ENCODE measurements at places on chromosomes 3 and 15. TPM values are rescaled to one million over a fixed set of nuclear protein-coding genes. Genes with fewer than 3 reads are reported as not detected.

GRCh38 chr3:18124501-18124900, 300.6 kb downstream of the SATB1 start:
- peak; percentile 16 for DNase-seq

DNA sequence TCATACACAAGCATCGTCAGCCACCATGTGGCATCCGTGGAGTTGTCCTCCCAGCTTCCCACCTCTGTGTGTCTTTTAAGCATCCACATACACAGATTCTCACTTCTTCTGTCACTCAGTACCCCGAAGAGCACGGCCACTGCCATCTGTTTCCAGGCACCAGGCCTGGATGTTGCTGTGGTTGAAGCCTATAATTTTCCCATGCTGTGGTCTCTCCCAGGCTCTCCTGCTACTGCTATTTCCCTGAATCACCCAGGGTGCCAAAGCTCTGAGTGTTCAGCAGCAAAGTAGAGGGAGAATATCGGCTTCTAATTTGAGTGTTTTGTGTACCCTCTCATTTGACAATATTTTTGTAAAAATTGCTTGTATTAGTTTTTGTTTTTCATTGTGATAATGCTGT, 265.7 kb downstream of the DIPK2A start:
- no peak for DNase-seq

- DNase-seq = no peak
Measured at GRCh38 chr3:29949131-29949530, 657.3 kb upstream of the TGFBR2 start.

DNA sequence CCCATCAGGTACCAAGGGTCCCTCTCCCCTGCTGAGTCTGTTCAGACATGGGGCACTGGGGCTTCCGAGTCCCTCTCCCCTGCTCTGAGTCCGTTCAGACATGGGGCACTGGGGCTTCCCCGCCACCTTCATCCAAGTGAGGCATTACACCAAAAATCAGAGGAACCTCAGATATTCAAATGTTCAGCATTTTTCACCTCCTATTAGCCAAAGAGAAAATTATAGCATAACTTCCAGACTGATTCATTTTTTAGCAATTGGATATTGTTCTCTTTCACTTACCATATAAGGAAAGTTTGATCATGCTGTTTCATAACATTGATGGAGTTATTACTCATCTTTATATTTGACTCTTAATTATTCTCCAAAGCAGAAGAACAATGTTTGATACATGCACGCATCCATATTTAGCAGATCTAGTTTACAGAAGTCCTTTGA, 213.9 kb downstream of the MTHFS start:
- DNase-seq = no peak

GRCh38 chr15:100602823-100603393, 519 bp downstream of the ASB7 start:
- peak; percentile 51 for DNase-seq

DNA sequence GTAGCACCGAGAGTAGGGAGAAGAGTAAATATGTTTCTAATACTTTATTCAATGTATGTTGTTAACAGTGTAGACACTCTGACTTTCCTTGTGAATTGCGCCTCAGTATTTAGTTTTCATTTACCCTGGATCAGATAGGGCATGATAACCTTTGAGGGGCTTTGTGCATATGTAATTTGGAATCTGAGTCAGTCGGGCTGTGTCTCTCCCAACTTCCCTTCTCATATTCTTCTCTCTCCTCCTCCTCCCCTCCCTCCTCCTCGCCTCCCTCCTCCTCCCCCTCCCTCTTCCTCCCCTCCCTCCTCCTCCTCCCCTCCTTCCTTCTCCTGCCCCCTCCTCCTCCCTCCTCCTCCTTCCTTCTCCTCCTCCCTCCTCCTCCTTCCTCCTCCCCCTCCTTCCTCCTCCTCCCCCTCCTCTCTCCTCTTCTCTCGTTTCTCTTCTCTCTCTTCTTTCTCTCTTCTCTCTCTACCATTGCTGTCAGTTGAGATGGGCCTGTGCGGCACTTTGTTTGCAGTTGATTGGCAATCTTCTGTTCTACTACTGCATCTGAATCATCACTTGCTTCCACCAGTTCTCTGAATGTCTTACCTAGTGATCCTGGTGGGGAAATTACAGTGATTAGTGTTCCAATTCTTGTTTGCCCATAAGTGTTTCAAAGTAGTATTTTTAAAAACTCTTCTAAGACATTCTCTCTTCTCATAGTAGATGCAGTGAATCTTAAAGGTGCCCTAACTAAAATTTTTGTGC, 162.3 kb downstream of the PGPEP1L start:
- DNase-seq = no peak

Gene KAT2B
- total RNA-seq = 1.7 TPM

DNA sequence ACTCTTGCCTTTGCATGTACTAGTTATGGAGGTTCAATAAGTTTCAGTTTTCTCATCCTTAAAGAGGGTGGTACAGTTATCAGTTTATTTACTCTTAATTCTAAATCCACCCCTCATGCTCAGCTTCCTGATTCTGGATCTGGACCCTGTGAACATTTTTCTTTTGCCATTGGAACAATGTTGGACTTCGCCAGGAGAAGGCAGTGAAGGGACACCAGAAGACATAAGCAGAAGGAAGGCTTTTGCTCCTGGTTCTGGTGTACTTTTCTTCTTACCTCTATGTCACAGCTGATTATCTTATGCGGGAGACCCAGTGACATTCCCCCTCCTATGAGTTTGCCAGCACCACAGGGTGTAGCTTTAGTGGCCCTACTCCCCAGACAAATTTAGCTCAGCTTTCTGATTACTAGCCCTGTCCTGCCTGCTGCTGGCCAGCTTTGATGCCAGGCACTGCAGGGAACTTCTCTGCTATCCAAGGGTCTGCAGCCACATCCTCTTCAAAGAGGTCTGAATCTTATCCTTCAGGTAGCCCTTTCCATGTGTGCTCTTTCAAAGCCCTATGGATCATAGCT, 466.3 kb upstream of the EPHA3 start:
- no peak for DNase-seq

- peak; percentile 45 for DNase-seq
Measured at GRCh38 chr3:196431181-196432136, 768 bp downstream of the UBXN7 start.

DNA sequence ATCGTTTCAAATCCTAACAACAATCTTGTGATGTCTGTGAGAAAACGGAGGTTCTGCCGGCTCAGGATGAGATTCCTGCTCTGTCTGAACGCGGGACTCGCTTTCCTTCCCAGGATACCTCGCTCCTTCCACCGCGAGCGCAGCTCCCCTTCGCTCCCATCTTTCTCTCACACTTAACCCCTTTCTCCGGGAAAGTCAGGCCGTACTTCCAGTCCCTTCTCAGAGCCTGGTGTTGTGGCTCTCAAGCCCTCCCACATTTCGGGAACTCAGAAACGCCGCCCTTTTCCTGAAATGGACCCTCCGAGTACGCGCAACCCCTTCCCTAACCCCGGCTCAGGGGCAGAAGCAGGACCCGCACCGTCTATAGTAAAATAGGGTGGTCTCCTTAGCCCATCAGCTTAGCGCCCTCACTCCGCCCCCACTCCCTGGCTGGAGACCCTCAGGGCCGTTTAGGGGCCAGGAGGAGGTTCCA, 378 bp upstream of the FEM1B start:
- DNase-seq = peak; percentile 61

DNA sequence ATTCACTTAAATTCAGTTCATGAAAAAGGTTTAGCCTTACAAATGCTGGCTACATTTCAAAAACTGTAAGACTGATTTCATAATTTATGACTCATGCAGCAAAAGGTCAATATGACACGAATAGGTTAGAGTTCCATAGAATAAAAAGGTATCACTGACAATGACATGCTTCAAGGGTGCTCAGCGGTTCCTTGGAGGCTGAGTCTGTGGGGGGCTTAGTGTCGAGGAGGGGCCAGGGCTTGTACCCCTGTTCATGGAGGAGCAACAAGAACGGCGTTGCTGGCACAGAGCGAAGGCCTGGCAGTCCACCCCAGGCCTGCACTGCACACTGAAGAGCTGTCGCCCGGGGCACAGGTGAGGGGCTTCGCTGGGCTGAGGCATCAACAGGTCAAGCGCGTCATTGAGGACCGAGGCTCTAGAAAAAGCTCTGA, 174.2 kb downstream of the NR1D2 start:
- DNase-seq = peak; percentile 30

- DNase-seq = no peak
Measured at GRCh38 chr3:46359733-46360493, 6.0 kb downstream of the CCR2 start.

DNA sequence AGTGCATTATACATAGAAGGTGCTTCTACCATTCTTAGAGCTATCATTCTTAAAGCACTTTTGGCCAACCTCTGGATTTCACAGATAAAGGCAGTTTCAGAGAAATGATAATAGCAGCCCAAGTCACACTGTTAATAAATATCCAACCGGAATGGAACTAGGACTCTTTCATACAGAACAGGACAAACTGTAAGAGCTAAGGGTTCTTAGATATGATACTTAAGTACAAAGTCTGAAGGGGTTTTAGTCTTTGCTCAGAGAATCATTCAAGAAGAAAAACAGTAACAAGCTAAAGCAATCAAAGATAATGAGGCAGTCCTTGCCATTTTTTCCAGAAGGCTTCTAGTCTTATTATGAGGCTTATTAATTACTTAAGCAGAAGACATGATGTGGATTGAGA, 239.0 kb downstream of the ERC2 start:
- no peak for DNase-seq

Gene RETNLB
- total RNA-seq = 2.2 TPM

DNA sequence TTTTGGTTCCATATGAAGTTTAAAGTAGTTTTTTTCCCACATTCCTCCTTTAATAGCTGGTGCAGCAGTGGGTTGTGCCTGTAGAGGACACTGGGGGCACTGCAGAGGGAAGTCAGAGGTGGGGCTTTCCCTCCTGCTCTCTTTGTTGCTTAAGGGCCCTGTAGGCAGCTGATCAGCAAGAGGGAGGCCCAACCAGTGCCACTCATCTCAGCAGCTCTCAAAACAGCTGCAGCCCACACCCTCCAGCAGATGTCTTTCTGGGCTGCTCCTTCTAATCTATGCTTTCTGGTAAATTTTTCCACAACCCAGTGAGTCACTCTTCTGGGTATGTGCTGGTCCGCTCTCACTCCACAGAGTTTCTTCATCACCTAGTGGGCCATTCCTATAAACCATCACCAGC, 263.8 kb downstream of the FEZF2 start:
- no peak for DNase-seq

Gene TICRR
- total RNA-seq = 15.2 TPM

DNA sequence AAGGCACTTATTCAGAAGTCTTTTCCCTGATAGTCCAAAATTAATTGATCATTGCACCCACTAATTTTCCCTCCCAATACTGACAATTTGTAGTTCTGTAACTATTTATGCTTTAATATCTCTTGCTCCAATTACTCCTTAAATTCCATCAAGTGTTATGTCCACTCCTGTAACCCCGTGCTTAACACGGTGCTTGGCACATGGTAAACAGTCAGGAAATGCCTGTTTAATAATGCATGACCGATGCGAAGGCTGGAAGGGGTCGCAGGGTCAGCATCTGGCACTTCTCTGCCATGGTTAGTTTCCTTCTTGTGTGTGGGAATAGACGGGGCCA, 553 bp upstream of the SEC22A start:
- no peak for DNase-seq

DNA sequence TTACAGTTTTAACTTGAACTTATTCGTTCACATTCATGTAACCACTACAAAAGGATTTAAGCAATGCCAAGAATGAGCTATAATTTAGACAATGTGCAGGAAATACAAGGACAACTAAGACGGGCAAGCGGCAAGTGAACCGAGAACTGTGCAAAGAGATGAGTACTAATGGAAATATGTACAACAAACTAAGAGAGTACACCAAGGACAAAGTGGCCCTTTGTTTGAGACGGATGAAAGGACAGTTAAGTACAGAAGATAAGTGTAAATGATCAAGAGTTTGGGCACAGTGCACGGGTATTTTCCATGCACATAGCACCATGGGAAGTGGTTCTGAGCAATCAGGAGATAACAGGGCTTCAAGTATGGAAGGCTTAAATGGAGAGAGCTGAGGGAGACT, 281.7 kb downstream of the ROBO2 start:
- DNase-seq = no peak

DNA sequence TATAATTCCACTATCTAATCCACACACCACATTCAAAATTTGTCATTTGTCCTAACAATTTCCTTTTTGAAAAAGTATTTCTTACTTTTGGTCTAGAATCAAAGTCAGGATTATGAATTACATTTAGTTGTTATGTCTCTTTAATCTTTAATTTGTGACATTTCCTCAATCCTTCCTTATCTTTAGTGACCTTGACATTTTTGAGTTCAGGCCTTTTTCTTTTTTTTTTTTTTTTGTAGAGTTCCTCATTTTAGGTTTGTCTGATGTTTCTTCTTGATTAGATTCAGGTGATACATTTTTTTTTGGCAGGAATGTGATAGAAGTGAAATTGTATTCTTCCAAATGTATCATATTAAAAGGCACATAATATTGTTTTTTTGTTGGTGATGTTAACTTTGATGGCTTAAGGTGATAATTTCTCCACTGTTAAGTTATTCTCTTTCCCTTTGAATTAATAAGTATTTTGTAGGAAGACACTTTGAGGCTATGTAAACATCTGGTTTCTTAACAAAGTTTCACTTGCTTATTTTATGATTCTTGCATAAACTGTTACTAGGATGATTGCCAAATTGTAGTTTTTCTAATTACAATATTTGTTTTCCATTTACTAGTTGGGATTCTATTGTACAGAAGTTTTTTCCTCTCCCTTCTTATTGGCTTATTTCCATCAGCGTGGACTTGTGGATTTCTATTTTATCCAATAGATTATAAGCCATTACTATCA, 16.3 kb downstream of the SLC35G2 start:
- no peak for DNase-seq

- DNase-seq = no peak
Measured at GRCh38 chr3:124793054-124793739, 62.9 kb downstream of the UMPS start.

GRCh38 chr3:148075771-148076716, 621.7 kb upstream of the AGTR1 start:
- DNase-seq = peak; percentile 62

Gene IMPDH2
- total RNA-seq = 265 TPM

- peak; percentile 70 for DNase-seq
Measured at GRCh38 chr15:39581242-39581792, 438 bp downstream of the THBS1 start.

Gene SKOR1
- 0.18 TPM for total RNA-seq

GRCh38 chr3:7205962-7206361, 345.0 kb downstream of the GRM7 start:
- DNase-seq = no peak

Gene LPCAT4
- 72.8 TPM for total RNA-seq

Gene CIDEC
- total RNA-seq = 1.5 TPM

- no peak for DNase-seq
Measured at GRCh38 chr3:47855461-47856383, 52.8 kb downstream of the DHX30 start.

DNA sequence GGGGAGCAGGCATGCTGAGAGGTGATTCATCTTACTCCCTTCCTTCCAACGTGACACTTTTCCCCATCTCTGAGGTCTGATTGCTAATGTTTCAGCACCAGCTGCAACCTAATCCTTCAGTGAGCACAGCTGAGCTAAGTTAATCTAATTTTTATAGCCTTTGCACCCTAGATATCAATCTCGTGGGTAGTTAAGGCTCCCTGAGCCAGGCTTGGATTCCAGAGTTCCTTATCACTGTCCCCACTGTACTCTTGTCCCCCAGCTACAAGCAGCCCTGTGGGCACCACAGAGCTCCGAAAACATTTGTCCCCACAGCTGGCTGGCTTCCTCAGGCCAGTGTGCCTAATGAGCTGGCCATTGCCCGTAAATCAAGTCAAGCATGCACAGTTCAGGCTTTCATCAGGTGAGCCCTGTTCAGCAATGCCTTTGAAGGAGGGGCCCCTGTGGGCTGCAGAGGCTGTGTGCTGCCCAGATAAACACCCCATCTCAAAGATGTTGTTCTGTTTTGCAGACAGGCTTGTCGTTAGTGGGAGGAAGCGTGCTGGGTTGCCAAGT, 376.9 kb upstream of the RASGRP1 start:
- no peak for DNase-seq

GRCh38 chr15:42605796-42606195, 30.4 kb downstream of the STARD9 start:
- DNase-seq = no peak

All from HT-29 (cell line).